Stimulated activated naive B cell treated with anti-CD40 and anti-IgM and Interleukin-4, amounts not matched to agents 10 μg/mL and 1 μg/mL and 100 μg/mL, for 72 hours (primary cell): ENCODE measurements at places on chromosomes 6 and 20.

DNA sequence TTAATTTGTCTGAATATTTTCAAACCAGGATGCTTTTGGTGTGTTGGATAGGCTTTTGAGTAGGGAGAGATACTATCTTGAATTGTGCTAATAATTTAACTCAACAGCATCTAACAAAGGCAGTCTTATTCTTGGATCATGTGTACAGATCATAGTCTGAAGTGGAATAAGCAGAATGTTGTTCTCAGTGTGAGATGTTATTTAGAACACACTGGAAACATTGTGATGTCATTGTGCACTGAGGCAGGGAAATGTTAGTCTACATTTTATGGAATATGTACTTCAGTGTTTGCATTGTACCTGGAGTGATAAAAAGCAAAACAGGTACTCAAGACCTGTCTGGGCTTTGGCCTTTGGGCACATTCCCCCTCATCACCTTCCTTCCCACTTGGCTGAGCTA, 35.0 kb downstream of the RNF144B start:
- peaks cover 7% of the 10 kb centered on the region for H3K36me3 ChIP-seq
- H3K27ac ChIP-seq: no peak overlapping the region
- H3K27me3 ChIP-seq: no peaks in the 10 kb centered on the region
- H3K4me3 ChIP-seq: no peak overlapping the region

- H3K27ac ChIP-seq: no peak overlapping the region
- no peaks in the 10 kb centered on the region for H3K27me3 ChIP-seq
- H3K36me3 ChIP-seq: peaks cover 6% of the 10 kb centered on the region
- no peaks in the 10 kb centered on the region for H3K4me1 ChIP-seq
- no peak overlapping the region for H3K4me3 ChIP-seq
Observed at GRCh38 chr6:169648617-169649016, 53.2 kb downstream of the WDR27 start.

DNA sequence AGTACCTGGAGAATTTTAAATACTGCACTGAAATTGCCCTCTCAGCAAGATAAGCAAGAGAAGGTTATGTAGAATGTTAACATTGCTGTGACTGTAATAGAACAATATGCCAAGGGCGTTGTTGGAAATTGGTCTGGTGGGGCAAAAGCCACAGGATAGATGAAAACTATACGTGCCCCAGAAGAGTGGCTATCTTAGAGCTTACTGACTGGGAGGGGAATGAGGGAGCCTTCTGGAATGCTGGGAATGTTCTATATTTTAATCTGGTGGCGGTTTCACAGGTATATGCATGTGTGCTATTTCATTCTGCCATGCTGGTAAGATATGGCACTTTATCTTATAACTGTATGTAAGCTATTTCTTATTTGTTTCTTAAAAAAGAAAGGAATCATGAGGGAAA, 35.2 kb upstream of the YWHAB start:
- DNase-seq: no peak
- peaks cover 17% of the 10 kb centered on the region for H3K27me3 ChIP-seq
- no peaks in the 10 kb centered on the region for H3K4me1 ChIP-seq
- H3K27ac ChIP-seq: no peak overlapping the region
- no peaks in the 10 kb centered on the region for H3K36me3 ChIP-seq
- H3K4me3 ChIP-seq: no peak overlapping the region

- no peaks in the 10 kb centered on the region for H3K36me3 ChIP-seq
- H3K27ac ChIP-seq: no peak overlapping the region
- H3K4me3 ChIP-seq: no peak overlapping the region
- peaks cover 25% of the 10 kb centered on the region for H3K27me3 ChIP-seq
- peaks cover 7% of the 10 kb centered on the region for H3K4me1 ChIP-seq
Observed at GRCh38 chr20:51549474-51549873, 7.0 kb upstream of the NFATC2 start.

- H3K4me1 ChIP-seq: no peaks in the 10 kb centered on the region
- peaks cover 33% of the 10 kb centered on the region for H3K36me3 ChIP-seq
- no peak overlapping the region for H3K4me3 ChIP-seq
- H3K27ac ChIP-seq: no peak overlapping the region
Observed at GRCh38 chr6:70045413-70045812, 179.1 kb downstream of the COL19A1 start.

- no peaks in the 10 kb centered on the region for H3K36me3 ChIP-seq
- H3K4me1 ChIP-seq: no peaks in the 10 kb centered on the region
- H3K27ac ChIP-seq: no peak overlapping the region
- peaks cover 4% of the 10 kb centered on the region for H3K27me3 ChIP-seq
Observed at GRCh38 chr6:122770835-122771601, 8.5 kb upstream of the FABP7 start.

GRCh38 chr20:40535816-40536215, 153.2 kb downstream of the MAFB start:
- no peaks in the 10 kb centered on the region for H3K4me1 ChIP-seq
- H3K27ac ChIP-seq: no peak overlapping the region
- no peaks in the 10 kb centered on the region for H3K27me3 ChIP-seq
- DNase-seq: no peak
- H3K36me3 ChIP-seq: no peaks in the 10 kb centered on the region

DNA sequence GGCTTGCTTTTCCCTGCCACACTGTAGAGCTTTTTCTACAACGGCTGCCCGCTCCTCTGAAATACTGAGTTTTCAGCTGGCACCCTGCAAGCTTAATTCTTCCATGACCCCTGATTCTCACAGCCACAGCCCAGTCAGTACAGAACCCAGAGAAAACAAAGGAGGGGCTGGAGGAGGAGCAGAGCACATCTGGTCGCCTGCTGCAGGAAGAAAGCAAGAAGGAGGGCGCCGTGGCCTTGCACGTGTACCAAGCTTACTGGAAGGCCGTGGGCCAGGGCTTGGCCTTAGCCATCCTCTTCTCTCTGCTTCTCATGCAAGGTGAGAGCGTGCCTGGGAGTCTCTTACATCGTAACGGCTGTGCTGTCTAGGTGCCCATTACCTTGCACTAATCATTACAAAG, 11.3 kb downstream of the DLK2 start:
- H3K27ac ChIP-seq: no peak overlapping the region
- H3K4me3 ChIP-seq: no peak overlapping the region
- H3K27me3 ChIP-seq: no peaks in the 10 kb centered on the region
- H3K4me1 ChIP-seq: no peaks in the 10 kb centered on the region
- DNase-seq: no peak

DNA sequence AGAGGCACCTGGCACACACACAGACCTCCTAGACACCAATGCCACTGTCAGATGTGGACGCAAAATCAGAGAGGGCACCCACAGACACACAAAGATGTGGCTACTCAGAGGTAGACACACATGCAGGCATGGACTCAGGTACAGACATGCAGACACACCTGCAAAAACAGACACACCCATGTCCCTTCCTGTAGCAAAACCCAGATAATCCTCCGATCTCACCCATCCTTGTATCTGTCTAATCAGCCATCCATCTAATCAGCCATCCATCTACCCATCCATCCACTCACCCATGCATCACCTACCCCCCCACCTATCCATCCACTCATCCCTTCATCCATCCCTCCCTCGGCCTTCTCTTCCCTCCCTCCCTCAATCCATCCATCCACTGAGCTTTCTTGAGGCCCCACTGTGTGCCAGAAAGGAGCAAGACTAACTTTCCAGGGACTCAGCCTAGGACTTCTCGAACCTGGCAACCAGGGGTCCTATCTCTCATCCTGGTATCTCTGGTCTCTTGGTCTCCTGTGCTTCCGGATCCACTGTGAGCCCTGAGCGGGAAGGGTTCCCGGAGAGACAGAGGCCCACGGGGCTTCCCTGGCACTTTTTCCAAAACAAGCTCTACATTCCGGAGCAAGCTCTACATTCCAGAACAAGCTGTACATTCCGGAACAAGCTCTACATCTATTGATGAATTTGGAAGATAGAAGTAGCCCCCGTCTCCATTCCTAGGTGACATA, 1.1 kb upstream of the TGM2 start:
- peak overlapping the region; percentile 74 for H3K4me3 ChIP-seq
- peaks cover 24% of the 10 kb centered on the region for H3K4me1 ChIP-seq
- no peak for DNase-seq

GRCh38 chr20:16385891-16386290, 187.4 kb downstream of the KIF16B start:
- no peaks in the 10 kb centered on the region for H3K27me3 ChIP-seq
- H3K4me1 ChIP-seq: peaks cover 11% of the 10 kb centered on the region
- H3K36me3 ChIP-seq: peaks cover 19% of the 10 kb centered on the region
- H3K27ac ChIP-seq: no peak overlapping the region
- DNase-seq: no peak
- H3K4me3 ChIP-seq: no peak overlapping the region

GRCh38 chr6:24699521-24700359, 19.2 kb downstream of the C6orf62 start:
- no peak overlapping the region for H3K4me3 ChIP-seq
- H3K36me3 ChIP-seq: peaks cover 44% of the 10 kb centered on the region
- H3K4me1 ChIP-seq: peaks cover 45% of the 10 kb centered on the region
- no peaks in the 10 kb centered on the region for H3K27me3 ChIP-seq

GRCh38 chr6:128463942-128464341, 56.5 kb downstream of the PTPRK start:
- no peak overlapping the region for H3K4me3 ChIP-seq
- H3K27me3 ChIP-seq: no peaks in the 10 kb centered on the region
- no peaks in the 10 kb centered on the region for H3K36me3 ChIP-seq
- DNase-seq: no peak
- no peaks in the 10 kb centered on the region for H3K4me1 ChIP-seq

- no peak overlapping the region for H3K4me3 ChIP-seq
- H3K27me3 ChIP-seq: no peaks in the 10 kb centered on the region
- DNase-seq: no peak
Observed at GRCh38 chr6:142210606-142211005, 63.5 kb downstream of the VTA1 start.

GRCh38 chr6:14349507-14349906, 231.9 kb downstream of the CD83 start:
- peaks cover 4% of the 10 kb centered on the region for H3K36me3 ChIP-seq
- peak overlapping the region; percentile 91 for H3K27ac ChIP-seq
- no peaks in the 10 kb centered on the region for H3K27me3 ChIP-seq
- no peak overlapping the region for H3K4me3 ChIP-seq
- DNase-seq: no peak

- H3K4me1 ChIP-seq: peaks cover 5% of the 10 kb centered on the region
- no peak overlapping the region for H3K27ac ChIP-seq
- H3K36me3 ChIP-seq: peaks cover 28% of the 10 kb centered on the region
- H3K4me3 ChIP-seq: no peak overlapping the region
- DNase-seq: no peak
Observed at GRCh38 chr20:3753098-3753497, 14.5 kb downstream of the ADISSP start.

GRCh38 chr6:149194820-149195558, 122.5 kb upstream of the TAB2 start:
- no peak overlapping the region for H3K4me3 ChIP-seq
- H3K27ac ChIP-seq: no peak overlapping the region
- no peaks in the 10 kb centered on the region for H3K27me3 ChIP-seq
